ENCODE measurements at places on chromosomes 4 and X.

DNA sequence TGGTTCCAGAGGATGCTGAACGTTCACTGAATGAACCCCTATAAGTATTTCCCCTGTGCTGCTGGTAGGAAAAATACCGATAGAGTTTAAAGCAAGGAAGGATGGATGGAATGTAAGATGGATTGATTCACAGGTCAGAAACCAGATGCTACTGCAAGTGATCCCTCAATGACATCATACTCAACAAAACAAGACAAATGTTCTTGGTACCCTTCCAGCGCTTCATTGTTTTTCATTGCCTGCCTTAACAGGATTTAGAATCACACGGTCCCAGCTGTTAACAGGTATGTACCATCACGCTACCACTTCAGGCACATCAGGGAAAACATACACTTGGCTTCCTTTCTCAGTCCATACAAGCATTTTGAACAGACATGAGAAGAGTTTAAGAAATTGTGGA is 118.1 kb upstream of the TLR3 start:
- peak; percentile 97 for DNase-seq

- no peak for DNase-seq
Observed at GRCh38 chr4:187550256-187550950, 445.2 kb upstream of the ZFP42 start.

GRCh38 chrX:13053171-13053570 is 8.8 kb upstream of the FAM9C start:
- no peak for DNase-seq

- no peak for DNase-seq
Observed at GRCh38 chr4:151882072-151882803, 121.4 kb upstream of the GATB start.

DNA sequence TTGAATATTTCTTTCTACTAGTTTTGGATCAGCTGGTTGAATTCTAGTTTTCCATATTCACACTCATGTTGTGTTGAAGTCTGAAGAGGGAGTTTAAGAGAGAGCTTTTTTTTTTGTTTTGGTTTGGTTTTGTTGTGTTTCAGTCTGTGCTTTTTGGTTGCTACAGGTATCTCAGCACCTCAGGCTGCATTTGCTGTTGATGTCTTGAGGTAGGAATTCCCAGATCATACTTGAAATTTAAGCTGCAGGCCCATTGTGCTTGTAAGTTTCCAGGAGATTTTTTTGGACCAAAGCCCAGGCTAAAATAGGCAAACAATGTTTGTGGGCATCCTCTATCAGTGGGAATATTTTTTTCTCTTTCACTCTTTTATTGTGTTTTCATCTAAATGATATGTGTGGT is 190.2 kb upstream of the AGA start:
- DNase-seq: no peak

DNA sequence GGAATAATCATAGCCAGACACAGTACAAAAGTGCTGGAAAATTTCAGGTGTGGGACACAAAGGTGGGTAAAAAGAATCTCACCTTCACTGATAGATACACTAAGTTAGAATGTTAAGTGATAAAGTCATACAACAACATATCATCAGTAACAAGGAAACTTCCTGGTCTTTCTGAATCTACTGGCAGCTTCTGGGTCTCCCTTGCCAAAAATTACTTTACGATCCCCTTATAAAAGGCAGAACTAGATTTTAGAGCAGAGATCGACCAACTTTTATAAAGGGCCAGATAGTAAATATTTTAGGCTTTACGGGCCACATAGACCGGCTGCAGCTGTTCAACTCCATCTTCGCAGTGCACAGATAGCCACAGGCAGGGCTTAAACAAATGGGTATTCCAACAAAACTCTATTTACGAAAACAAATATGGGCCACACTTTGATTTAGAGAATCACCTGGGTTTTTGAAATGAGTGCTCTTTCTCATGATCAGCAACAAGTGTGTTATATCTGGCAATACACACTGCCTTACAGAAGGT is 159.9 kb downstream of the AASDH start:
- DNase-seq: no peak

DNA sequence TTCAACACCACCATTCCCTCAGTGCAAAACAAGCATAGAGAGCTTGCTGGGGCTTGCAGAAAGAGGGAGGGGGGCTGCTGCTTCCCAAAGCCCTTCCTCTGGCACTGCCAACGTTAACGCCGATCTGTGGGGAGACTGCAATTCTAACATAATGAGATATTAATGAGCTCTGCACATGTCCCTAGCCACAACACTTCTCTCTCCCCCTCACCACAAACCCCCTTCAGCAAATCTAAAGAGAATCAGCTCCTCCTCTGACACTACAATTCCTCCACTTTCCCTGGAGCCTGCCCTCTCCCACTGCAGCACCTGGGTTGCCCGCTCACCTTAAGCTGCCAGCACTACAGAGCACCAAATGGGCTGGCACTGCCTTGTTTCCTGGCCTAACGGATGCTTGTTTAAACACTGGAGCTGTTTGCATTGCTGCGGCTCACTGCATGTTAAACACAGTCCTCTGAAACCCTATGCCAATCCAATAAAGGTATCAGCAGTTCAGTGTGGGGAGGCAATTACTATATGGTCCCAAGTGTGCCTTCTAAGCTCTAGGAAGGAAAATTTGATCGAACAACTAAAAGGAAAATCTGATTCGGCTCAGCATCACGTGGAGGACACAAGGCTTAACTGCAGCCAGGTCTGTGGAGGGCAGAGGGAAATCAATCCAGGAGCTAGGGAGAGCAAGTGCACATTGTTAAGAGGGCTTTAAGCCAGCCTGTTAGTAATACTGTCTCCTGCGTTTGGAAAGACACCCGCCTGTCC is 232.4 kb downstream of the MAML3 start:
- DNase-seq: no peak

DNA sequence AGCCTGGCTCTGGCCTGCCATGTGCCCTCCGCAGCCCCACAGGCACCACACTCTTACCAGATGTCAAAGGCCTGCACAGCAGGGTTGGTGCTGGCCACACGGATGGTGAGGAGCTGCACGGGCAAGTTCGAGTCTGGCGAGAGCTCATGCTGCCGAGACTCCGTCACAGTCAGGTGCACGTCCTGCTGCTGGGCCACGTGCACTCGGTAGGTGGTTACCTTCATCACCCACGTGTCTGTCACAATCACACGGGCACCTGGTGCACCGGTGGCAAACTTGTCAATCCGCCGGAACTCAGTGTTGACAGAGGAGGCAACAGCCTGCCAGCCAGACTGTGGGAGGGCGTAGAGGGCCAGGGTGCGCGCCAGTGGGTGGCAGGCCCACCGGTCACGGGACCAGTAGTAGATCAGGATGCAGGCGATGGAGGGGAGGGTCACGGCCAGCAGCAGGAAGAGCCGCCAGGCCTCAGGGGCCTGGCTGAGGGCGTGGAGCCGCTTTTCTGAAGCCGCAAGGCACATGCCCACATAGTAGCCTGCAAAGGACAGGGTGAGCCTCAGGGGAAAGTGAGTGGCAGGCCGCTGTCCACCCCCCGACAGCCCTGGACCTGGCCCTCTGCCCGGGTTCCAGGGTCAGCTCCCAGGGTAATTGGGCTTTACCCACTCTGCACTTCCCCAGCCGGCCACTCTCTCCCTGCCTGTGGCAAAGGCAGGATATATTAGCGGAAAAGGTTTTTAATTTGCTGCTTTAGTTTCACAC is 2.9 kb downstream of the TMEM129 start:
- no peak for DNase-seq

GRCh38 chr4:157141976-157142375 is 66.0 kb downstream of the GLRB start:
- DNase-seq: no peak

DNA sequence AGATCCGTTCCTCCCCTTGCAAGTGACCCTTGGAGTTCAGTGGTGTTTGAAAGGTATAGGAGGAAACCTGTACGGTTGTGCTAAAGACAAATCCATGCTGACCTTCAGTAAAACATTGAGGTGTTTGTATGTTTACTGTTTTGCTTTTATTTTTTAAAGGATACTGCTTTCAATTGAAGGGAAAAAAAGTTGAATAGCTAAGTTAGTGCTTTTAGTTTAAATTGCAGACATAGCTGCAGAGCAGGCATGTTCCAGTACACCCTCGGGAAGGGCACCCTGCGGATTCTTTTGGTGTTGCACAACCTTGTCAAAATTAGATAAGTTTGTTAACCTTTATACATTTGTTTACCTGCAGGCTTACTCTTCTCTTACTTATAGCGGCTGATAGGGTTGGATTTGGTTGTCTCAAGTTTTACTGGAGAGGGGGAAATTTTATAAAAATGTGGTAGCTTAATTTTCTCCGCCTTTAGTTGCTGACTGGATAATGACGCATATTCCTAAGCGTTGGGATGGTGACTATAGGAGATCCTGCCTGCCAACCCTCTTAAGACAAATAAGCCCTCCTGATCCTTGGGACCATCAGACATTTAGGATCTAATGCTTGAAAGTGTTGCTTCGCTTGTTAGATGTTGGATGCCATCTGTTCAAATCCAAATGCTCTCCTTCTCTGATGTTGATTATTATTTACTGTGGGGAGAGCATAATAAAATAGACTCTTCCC is 2.0 kb downstream of the RAPGEF2 start:
- peak; percentile 16 for DNase-seq
